ENCODE measurements at places on chromosomes 2 and 18.

- peaks cover 10% of the 10 kb centered on the region for H3K4me1 ChIP-seq
- no peak overlapping the region for H3K27ac ChIP-seq
- H3K4me3 ChIP-seq, result no peak overlapping the region
Measured at GRCh38 chr2:101200676-101201075, 49.5 kb upstream of the TBC1D8 start.

DNA sequence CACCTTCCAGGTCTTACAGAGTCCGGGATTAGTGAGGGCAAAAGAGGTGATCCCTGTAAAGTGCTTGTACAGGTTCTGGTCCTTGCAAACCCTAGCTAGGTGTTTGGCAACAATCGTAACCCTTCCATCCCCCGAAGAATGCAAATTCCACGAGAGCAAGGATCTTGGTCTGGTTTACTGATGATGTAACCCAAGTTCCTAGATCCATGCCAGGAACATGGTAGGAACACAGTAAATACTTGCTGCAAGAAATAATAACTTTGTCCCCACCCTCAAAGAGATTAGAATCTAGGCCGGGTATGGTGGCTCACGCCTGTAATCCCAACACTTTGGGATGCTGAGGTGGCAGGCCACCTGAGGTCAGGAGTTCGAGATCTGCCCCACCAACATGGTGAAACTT, 6.8 kb upstream of the NEU2 start:
- H3K27ac ChIP-seq, result no peak overlapping the region
- H3K4me1 ChIP-seq, result no peaks in the 10 kb centered on the region
- no peaks in the 10 kb centered on the region for H3K36me3 ChIP-seq
- no peak for DNase-seq
- peaks cover 17% of the 10 kb centered on the region for H3K27me3 ChIP-seq

GRCh38 chr18:5771343-5771742, 124.0 kb downstream of the TMEM200C start:
- no peak overlapping the region for H3K27ac ChIP-seq
- H3K27me3 ChIP-seq, result no peaks in the 10 kb centered on the region
- no peak for DNase-seq
- H3K4me3 ChIP-seq, result no peak overlapping the region
- no peaks in the 10 kb centered on the region for H3K4me1 ChIP-seq
- no peaks in the 10 kb centered on the region for H3K36me3 ChIP-seq

DNA sequence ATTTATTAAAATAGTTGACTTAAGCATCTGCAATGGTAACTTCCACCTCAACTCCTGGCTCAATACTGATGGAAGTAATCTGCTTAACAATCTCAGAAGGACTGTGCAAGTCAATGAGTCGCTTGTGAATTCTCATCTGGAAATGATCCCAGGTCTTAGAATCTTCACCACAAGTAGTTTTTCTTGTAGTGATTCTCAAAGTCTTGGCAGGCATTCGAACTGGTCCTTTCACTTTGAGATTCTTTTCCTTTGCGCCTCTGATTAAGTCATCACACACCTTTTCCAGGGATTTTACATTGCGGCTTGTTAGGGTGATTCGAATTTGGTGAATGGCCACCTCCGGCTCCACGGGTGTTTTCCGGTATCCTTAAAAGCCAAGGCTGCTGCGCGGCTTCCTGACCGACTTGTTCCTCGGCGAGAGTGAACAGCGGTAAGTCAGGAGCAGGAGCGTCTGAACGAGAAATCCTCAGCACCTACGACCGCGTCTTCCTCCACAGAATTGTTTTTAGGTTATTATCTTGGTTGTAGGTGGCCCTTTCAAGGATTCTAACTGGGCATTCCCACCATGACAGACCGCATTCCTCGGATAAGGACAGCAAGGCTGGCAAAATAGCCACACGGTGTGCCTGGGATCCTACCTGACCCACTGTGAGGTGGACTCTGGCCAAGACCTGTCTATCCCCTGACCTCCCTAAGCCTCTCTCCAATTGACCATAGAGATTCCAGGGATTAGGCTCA, 23.8 kb upstream of the SLC20A1 start:
- DNase-seq, result no peak
- no peaks in the 10 kb centered on the region for H3K36me3 ChIP-seq
- peaks cover 17% of the 10 kb centered on the region for H3K27me3 ChIP-seq
- H3K4me1 ChIP-seq, result peaks cover 45% of the 10 kb centered on the region
- H3K4me3 ChIP-seq, result no peak overlapping the region
- H3K27ac ChIP-seq, result no peak overlapping the region

- H3K27ac ChIP-seq, result no peak overlapping the region
- H3K36me3 ChIP-seq, result no peaks in the 10 kb centered on the region
- H3K27me3 ChIP-seq, result no peaks in the 10 kb centered on the region
- H3K4me1 ChIP-seq, result no peaks in the 10 kb centered on the region
- DNase-seq, result no peak
Measured at GRCh38 chr2:193463011-193463410, 1268.3 kb upstream of the TMEFF2 start.

DNA sequence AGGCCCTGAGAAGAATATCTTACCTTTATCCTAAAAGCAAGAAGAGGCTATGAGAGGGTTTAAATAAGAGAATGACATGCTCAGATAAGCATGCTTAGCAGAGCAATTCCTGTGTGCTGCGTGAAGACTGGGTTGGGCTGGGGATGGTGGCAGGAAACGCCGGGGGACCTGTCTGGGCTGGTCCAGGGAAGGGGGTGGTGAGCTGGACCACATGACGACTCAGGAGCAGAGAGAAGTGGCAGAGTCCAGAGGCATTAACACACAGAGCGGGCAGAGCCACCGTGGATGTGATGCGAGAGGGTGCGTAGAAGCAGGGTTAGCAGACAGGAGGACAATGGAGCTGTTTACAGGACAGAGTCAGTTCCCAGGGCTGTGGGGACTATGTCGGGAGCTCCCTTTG, 84.5 kb downstream of the ZBTB7C start:
- H3K27me3 ChIP-seq, result peaks cover 33% of the 10 kb centered on the region
- H3K36me3 ChIP-seq, result no peaks in the 10 kb centered on the region
- H3K4me1 ChIP-seq, result no peaks in the 10 kb centered on the region

All from activated naive CD4-positive, alpha-beta T cell treated with anti-CD3 and anti-CD28 coated beads, Interleukin-2, amount 10 ng/mL, durations not matched to agents 7 days and 5 days (primary cell).